GM23338 (cell line): ENCODE measurements at places on chromosomes 2 and 18. TPM values are rescaled to one million over a fixed set of nuclear protein-coding genes. Genes with fewer than 3 reads are reported as not detected.

The NCKAP1 gene
- 157 and 179 TPM in 2 replicates for total RNA-seq

The NAB1 gene
- 35.9 and 40.2 TPM in 2 replicates for total RNA-seq

The REG1B gene
- not detected in 2 replicates for total RNA-seq

The MATN3 gene
- total RNA-seq, result 6.4 and 7.0 TPM in 2 replicates

The KHK gene
- 8.8 and 9.7 TPM in 2 replicates for total RNA-seq

The PROM2 gene
- total RNA-seq, result 2.2 TPM in 2 replicates

The CFAP53 gene
- total RNA-seq, result not detected in 2 replicates

The CNTNAP5 gene
- total RNA-seq, result 0.08 and 0.49 TPM in 2 replicates

The CYP26B1 gene
- 0.16 and 0.31 TPM in 2 replicates for total RNA-seq

The IFIH1 gene
- 2.5 and 3.0 TPM in 2 replicates for total RNA-seq

The RAD51AP2 gene
- 0.38 TPM in 1 of 2 replicates, not detected in the other for total RNA-seq

The GPAT2 gene
- 2.0 and 2.2 TPM in 2 replicates for total RNA-seq

The SP140 gene
- 0.24 and 0.39 TPM in 2 replicates for total RNA-seq

The PTPRN gene
- 18.8 and 22.1 TPM in 2 replicates for total RNA-seq

The ILKAP gene
- 17.0 and 29.7 TPM in 2 replicates for total RNA-seq

The PCARE gene
- not detected in 2 replicates for total RNA-seq

The PJVK gene
- total RNA-seq, result 2.1 and 3.0 TPM in 2 replicates

The FKBP1B gene
- 48.2 and 51.3 TPM in 2 replicates for total RNA-seq

The ATOH8 gene
- total RNA-seq, result 0.62 and 0.97 TPM in 2 replicates

The RESP18 gene
- not detected in 2 replicates for total RNA-seq

The POTEI gene
- 0.08 and 0.56 TPM in 2 replicates for total RNA-seq

The CNDP1 gene
- total RNA-seq, result 0.03 TPM in 1 of 2 replicates, not detected in the other

The TGFBRAP1 gene
- total RNA-seq, result 21.2 and 23.5 TPM in 2 replicates

The SERPINB12 gene
- total RNA-seq, result not detected in 2 replicates

The NFU1 gene
- total RNA-seq, result 27.5 and 39.9 TPM in 2 replicates
